ENCODE measurements at places on chromosomes 13 and 19.

- no peak for DNase-seq
These were observed 9.2 kb upstream of the ZSCAN1 start for GRCh38 chr19:58024661-58025060.

DNA sequence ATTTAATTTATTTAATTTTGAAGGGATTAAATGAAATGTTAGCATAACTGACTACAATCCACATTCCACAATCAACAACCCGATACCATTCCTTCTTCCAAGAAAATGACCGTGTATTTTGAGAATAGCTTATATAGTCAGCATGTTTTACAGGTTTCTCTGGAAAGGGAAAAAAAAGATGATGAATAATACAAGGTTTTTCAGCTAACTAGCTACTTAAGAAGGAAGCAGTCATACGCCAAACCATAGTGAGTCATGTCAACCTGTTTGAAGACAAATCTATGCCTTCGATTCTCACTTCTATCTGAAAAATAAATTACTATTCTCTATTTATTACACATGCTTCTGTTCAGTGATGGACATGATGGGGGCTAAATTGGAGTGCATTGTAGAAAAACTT, 258.6 kb downstream of the EFNB2 start:
- no peak for DNase-seq

DNA sequence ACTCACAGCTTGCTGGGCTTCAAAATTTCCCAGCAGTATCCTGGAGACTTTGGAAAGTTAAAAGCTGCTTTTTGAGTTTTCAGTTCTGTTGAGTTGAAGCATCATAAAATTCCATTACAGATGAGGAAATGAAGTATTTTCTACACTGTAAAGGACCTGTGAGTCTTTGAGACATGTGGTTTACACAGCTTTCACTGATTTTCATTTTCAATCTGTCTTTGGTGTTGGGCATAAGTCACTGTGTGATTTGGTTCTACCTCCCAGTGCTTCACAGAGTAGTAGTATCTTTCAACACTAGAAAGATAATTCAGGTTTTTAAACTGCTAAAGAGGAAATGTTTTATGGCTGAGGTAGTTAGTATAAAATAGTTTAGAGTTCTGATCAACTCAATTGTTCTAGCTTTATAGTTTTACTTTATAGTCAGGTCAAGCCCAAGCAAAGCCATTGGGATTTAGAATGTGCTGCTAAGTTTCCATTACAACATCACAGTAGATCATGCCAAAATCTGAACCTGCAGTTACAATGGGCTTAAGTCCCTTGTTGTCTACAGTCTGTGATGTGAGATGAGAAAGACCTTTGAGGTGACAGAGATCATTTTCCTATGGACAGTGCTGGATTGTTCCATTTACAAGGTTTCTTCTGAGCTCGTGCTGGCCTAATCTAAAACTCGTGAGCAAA, 161.6 kb downstream of the FLT1 start:
- DNase-seq: no peak

- DNase-seq: no peak
These were observed 88.0 kb downstream of the ABCC4 start for GRCh38 chr13:95212983-95213850.

DNA sequence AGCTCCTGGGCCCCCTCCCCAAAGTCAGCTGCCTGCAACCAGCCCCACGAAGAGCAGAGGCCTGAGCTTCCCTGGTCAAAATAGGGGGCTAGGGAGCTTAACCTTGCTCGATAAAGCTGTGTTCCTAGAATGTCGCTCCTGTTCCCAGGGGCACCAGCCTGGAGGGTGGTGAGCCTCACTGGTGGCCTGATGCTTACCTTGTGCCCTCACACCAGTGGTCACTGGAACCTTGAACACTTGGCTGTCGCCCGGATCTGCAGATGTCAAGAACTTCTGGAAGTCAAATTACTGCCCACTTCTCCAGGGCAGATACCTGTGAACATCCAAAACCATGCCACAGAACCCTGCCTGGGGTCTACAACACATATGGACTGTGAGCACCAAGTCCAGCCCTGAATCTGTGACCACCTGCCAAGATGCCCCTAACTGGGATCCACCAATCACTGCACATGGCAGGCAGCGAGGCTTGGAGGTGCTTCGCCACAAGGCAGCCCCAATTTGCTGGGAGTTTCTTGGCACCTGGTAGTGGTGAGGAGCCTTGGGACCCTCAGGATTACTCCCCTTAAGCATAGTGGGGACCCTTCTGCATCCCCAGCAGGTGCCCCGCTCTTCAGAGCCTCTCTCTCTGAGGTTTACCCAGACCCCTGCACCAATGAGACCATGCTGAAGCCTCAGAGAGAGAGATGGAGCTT, 4.7 kb upstream of the CEACAM5 start:
- DNase-seq: no peak

- no peak for DNase-seq
These were observed 233.3 kb upstream of the NBEA start for GRCh38 chr13:34708566-34709313.

GRCh38 chr13:98478189-98479129, 98.4 kb downstream of the STK24 start:
- DNase-seq: peak; percentile 13
